ENCODE measurements at places on chromosomes 6 and 20.

DNA sequence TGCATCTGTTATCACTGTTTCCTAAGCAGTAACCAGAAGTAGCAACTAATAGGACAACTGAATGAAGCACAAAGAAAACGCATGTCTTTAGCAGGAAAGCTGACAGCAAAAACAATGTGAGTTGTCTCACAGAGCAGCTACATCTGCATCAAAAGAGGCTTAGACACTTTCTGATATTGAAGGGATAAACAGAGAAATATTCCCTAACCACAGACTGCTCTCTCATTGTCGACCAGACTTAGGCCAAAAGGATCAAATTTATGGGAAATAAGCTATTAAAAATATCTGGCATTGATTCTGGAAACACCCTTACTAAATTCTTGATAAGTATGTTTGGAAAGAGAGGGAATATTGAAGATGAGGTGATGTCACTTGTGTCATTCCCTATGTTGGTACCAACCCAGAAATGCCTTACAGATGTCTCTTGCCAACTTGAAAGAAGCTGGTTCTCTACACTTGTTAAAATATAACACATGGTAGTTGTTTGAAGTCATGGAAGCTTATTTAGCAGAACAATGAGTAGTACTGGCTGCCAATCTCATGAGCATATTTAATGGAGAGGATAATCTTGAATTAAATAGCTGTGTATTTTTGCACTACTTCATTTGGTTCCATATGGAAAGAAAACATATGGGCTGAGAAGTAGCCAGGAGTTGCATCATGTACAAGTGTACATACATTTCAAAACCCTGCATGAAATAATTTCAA is 929.3 kb upstream of the MAN1A1 start:
- no peak for DNase-seq

GRCh38 chr6:110674096-110674495 is 141.2 kb downstream of the CDK19 start:
- DNase-seq, result no peak

DNA sequence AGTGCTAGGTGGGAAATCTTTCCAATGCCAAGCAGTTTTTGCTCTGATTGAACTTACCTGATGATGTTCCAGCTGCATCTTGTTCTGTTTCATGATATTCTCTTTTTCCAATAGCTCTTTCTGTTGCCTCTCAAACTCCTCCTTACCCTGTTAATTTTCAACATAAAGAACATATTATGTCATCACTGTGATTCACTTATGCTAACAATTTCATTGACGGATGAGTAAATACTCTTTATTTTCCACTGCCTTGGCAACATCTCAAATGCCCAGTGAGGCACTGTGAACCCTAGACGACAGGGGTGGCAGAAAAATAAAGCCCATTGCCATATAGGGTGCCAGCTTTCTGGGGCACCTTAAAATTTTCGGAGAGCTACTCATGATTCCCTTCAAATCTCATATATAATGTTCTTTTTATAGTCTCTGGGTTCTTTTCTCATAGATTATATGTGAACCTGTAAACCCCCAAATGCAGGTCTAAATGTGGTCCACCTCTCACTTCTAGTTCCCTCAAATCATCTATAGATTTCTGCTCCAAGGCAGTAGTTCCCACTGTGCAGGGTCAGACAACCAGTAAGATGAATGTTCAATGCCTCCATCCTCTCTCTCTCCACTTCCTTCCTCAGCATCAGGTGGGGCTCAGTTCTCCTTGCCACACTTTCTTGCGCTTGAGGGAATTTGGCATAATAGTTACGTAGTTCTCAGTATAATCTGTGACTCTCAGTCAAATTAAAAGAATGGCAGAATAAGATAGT is 44.1 kb downstream of the NEDD9 start:
- DNase-seq, result no peak

DNA sequence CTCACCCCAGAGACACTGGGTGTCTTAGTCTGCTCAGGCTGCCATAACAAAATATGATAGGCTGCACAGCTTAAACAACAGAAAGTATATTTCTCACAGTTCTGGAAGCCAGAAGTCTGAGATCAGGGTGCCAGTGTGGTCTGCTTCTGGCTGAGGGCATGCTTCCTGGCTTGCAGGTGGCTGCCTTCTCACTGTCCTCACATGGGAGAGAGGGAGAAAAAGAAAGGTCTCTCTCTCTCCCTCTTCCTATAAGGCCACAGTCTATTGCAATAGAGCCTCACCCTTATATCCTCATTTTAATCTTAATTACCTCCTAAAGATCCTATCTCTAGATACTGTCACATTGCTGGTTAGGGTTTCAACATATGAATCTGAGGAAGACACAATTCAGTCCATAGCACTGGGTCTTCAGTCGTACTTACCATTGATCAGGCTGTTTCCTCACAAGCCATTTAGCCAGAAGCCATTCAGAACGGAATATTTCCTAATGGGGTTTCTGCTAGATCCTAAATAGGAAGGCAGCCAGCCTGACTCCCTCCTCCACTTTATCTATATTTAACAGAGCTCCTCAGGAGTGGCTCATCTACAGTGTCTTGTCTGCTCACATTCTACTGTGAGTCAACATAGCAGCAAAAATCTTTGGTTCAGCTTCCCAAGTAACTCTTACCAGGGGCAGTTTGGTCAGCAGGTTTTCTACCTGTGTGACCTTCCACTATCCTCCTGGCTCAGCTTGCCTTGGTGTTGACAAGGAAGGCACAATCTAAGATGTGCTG is 42.2 kb downstream of the CD164 start:
- no peak for DNase-seq

- DNase-seq, result no peak
These were observed 86.8 kb downstream of the CDK19 start for GRCh38 chr6:110728501-110728900.

GRCh38 chr6:54440549-54440948 is 132.3 kb downstream of the TINAG start:
- DNase-seq, result no peak

- no peak for DNase-seq
These were observed 38.6 kb upstream of the MARCKS start for GRCh38 chr6:113818578-113818977.

- DNase-seq, result no peak
These were observed 279.4 kb downstream of the UBE3D start for GRCh38 chr6:82786248-82786647.

GRCh38 chr6:124434421-124434820 is 527.8 kb upstream of the RNF217 start:
- no peak for DNase-seq

GRCh38 chr6:118780668-118781067 is 113.3 kb upstream of the ASF1A start:
- no peak for DNase-seq

DNA sequence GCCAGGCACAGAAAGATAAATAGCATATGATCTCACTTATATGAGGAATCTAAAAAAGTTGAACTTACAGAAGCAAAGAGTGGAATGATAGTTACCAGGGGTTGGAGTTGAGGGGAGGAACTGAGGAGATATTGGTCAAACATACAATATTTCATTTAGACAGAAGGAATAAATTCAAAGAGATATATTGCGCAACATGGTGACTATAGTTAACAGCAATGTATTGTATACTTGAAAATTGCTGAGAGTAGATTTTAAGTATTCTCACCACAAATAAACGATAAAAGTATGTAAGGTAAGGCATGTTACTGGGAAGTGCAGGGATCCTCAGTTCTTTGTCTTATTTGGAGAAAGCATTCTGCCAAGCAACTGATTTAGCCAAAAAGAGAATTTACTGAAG is 171.9 kb downstream of the LMBRD1 start:
- DNase-seq, result no peak

DNA sequence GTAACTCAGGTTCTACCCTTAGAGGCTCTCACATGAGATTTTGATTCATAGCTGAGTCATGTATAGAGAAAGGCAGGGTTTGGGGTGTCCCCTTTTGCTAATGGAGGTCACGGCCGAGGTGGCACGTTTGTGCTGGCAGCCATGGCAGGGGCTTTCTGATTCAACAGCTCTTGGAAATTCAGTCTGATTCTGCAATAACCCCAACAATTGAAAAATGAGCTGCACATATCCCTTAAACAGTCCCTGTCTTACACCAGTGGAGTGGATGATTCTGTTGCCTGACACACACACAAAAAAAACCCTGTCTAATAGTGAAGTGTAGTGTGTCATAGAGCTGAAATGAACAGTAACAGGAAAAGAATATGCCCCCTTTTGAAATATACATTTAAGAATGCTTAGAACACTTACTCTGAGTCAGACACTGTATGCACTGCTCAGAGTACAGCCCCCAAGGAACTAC is 40.4 kb upstream of the ARG1 start:
- DNase-seq, result no peak

- DNase-seq, result no peak
These were observed 81.6 kb downstream of the FOXA2 start for GRCh38 chr20:22502731-22503191.

DNA sequence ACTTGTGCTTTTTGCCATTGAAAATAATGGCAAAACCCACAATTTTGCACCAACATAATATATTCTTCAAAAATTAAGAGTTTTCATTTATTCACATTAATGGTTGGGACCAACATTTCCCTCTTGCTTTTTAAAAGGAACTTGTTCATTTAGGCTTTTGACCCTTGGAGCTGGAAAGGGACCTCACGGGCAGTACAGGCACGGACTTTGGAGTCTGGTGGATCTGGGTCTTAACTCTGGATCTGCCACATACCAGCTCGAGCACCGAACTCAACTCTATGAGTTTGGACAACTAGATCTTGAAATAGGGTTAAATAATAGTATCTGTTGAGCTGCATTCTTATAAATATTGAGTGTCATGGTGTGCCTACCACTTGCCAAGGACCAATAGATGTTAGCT is 37.2 kb downstream of the AFDN start:
- DNase-seq, result no peak

GRCh38 chr6:151374036-151374683 is 17.2 kb downstream of the ZBTB2 start:
- no peak for DNase-seq

DNA sequence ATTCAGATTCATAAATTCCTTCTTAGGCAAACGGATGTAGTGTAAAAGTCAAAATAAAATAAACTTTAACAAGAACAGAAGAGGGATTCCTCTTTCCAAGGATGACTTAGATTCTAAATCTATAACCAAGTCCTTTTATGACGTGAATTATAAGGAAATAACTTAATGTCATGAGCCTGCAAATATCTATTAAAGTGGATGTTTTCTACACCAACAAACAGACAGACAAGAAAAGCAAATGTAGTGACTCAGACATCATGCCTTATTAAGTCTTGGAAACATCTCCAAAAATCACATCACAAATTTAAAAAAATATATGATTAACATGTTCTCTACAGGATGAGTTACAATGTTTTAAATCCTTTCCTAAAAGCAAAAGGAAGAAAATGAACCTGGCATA is 397.1 kb downstream of the ESR1 start:
- DNase-seq, result no peak

DNA sequence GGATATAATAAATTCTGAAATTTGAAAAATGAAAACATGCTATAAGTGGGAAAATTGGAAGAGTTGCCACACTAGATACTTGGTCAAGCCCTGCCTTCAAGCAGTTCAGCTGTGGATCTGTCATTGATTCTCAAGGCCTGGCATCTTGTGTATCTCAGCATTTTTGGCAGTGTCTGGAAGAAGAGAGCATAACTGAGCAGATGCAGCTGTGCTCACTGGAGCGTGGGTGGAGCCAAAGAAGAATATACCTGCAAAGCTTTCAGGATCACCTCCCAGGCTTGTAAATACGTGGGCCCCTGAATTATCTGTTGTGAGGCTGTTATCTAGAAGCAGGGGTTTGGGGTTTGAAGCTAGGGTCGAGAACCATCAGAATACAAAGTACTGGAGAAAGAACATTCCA is 31.3 kb upstream of the CHD6 start:
- DNase-seq, result no peak

DNA sequence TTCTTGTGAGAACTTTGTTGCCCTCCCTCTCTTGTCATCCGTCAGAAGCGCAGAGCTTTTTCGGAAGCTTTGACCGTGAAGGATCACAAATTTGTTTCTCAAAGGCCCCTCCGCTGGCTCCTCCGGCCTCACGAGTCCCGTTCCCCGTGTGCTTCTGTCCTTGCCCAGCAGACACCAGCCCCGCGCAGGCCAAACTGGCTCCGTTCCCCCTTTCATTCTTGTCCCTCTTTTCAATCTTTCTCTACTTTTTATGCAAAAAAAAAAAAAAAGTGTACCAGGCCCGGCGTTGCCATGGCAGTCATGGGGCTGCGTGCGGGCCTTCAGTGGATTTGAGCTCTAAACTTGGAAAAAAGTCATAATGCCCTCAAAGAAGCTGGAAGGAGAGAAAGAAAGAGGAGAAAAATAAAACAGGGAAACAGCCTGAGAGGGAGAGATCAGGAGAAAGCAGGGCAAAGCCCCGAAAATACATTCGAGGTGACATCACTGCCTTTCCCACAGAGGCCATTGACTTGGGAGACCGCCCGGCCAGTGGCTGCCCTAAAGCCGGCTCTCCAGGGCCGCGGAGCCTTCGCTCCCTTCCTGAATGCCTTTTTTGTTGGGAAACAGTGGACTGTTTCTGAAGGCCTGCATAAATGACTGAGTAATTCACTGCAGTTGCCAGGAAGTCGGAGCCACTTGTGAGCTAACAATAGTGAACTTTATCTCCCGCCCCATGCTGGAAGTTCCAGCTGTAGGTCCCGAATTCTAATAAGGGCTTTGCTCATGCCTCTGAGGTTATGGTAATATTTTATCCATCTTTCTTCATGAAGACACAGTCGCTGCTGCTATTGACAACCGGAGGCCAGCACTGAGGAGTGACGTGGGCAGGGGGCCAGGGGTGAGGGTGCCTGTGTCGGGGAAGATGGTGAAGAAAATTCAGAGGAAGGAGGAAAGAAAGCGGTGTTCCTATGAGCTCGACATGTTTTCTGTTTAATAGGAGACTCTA is 670.9 kb downstream of the QKI start:
- DNase-seq, result no peak

DNA sequence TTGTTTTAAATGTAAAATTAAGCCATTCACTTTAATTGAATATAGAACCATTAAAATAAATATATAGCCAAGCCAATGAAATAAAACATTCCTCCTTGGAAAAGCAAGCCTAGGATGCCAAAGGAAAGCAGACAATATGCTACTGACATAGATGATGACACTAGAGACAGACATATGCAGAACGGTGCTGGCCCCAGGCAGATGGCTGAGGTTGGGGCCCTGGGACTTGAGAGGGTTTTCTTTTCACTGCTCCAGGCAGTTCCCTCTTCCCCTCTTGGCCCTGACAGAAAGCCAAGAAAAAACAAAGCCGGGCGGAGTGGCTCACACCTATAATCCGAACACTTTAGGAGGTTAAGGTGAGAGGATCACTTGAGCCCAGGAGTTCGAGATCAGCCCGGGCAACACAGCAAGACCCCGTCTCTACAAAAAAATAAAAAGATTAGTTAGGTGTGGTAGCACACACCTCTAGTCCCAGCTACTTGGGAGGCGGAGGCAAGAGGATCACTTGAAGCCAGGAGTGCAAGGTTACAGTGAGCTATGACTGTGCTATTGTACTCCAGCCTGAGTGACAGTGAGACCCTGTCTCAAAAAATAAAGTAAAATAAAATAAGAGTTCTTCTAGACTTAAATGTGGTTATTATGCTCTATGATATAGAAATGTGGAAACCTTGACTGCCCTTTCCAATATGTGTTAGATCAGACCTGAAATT is 31.2 kb downstream of the FASTKD5 start:
- no peak for DNase-seq

Measured in stimulated activated CD8-positive, alpha-beta memory T cell treated with anti-CD3 and anti-CD28 coated beads, Interleukin-4, amount 100 ng/mL, for 24 hours (primary cell).